MM.1S (cell line): ENCODE measurements at places on chromosomes 4 and X.

- DNase-seq, result peak; percentile 45
Measured at GRCh38 chrX:14039344-14039743, 9.7 kb upstream of the GEMIN8 start.

- no peak for DNase-seq
Measured at GRCh38 chrX:102712981-102713625, 855 bp downstream of the GPRASP2 start.

- no peak for DNase-seq
Measured at GRCh38 chrX:19775830-19776485, 111.4 kb downstream of the SH3KBP1 start.

DNA sequence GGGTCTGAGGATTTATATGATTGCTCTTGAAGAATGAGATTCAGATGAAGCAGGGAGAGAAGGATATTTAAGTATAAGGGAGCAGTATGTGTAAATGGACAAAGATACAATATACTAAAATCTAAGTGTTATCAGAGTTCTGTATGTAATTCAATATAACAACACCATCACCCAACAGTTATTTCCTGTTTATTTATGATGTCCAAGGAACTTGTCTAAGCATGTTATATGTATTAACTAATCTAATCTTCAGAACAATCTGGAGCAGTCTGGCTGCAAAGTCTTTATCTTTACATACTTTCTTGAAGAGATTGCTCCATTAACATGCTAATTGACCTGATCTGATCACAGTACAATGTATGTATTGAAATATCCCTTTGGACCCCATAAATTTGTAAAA lies 203.8 kb upstream of the WDFY3 start:
- no peak for DNase-seq

DNA sequence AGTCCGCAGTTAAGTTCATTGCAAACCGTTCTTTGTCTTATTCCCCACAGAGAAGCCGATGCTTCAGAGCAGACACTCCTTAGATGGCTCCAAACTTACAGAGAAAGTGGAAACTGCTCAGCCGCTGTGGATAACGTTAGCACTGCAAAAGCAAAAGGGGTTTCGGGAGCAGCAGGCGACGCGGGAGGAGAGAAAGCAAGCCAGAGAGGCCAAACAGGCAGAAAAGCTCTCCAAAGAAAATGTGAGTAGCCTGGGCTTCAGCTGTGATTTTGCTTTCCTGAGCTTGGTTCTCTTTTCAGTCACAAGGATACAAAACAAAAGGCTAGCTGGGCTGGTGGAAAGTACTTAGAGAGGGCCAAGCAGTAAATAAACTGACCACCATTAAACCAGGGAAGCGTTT lies 64.0 kb downstream of the AASDH start:
- no peak for DNase-seq

GRCh38 chr4:138835832-138836533 lies 179.6 kb upstream of the NOCT start:
- peak; percentile 8 for DNase-seq

DNA sequence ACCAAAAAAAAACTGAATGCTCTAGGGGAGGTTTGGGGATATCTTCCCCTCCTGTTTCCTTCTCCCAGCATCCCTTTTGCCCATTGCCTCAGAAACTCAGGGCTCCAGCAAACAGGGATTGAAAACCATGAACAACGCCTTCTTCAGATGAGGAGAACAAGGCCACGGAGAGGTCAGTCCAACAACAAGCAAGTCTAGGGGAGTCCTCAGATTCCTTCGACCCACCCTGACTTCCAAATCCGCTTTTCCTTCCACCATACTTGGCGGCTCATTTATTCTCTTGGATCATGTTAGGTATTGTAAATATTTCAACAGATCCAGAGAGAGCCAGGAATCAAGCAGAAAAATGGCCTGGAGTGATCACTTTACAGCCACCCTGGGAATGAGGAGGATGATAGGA lies 21.9 kb downstream of the REELD1 start:
- DNase-seq, result no peak

DNA sequence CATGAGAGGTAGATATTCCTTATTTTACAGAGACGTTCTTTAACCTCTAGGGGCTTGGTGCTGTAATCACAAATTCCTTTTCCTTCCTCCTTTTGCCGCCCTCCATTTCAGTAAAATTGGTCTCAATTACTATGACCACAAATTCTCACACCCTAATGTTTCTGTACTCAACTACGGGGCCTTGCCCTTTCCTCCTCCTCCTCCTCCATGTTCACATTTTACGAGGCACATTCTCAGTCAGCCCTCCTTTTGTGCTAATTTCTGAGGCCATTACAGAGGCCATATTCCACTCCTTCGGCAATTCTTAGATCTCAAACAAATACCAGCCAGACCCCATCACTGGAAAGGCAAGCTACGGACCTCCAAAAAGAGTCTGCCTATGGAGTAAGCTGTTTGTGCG lies 92.1 kb downstream of the SH3KBP1 start:
- DNase-seq, result no peak

DNA sequence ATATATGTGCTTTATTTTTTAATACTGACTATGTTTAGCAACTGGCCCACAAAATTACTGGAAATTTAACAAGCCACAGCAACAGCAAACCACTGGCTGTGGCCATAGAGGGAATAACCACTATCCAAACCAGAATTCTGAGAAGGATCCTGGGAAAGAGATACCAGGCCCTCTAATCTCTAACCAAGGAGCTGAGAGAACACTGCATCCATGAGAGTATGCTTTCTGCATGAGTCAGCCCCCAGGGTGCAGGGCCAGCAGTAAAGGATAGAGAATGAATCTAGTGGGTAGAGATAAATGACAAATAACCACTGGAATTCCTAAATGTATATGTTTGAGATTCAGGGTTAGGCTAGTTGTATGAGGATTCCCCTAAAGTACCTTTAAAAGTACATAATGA lies 221.8 kb downstream of the KIT start:
- no peak for DNase-seq

DNA sequence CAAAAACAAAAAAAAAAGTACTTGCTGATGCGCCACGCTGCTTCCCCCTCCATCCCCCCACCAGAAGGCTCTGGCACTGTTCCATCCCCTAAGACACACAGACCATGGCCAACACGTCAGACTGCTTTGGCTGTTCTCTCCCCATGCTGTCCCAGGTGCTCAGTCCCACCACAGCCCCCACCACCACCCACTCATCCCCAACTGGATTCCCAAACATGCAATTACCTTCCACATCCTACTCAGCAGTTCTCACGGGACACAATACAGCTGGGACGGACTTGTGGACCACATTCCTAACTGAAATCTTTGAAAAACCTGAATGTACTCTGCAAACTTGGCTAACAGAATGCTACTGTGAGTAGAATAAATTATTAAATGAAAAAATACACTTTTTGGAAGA lies 8.6 kb downstream of the FAT1 start:
- DNase-seq, result no peak

DNA sequence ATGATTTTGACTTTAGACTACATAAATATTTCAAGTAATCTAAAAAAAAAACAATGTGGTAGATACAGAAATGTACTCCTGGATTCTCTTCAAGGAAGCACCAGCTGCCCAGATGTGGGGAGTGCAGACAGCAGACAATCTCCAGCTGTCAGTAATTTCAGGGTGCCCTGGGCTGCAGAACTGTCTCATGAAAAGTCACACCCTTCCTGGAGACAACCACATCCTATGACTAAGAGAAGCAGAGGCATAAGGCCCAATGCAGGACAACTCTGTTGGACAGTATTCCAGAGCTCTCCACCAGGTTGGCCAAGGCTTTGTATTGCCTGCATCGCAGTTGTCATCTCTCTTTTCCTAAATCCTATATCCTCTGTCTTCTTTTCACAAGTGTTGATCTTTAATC lies 34.4 kb upstream of the BLTP1 start:
- DNase-seq, result no peak

- no peak for DNase-seq
Measured at GRCh38 chr4:121784975-121785374, 16.1 kb upstream of the EXOSC9 start.

GRCh38 chr4:153242839-153243324 lies 38.6 kb downstream of the TRIM2 start:
- no peak for DNase-seq

- no peak for DNase-seq
Measured at GRCh38 chrX:107551546-107551945, 76.8 kb upstream of the PRPS1 start.

GRCh38 chr4:61514991-61515390 lies 314.9 kb downstream of the ADGRL3 start:
- DNase-seq, result no peak

- DNase-seq, result no peak
Measured at GRCh38 chr4:83489711-83490326, 4.9 kb upstream of the ABRAXAS1 start.

DNA sequence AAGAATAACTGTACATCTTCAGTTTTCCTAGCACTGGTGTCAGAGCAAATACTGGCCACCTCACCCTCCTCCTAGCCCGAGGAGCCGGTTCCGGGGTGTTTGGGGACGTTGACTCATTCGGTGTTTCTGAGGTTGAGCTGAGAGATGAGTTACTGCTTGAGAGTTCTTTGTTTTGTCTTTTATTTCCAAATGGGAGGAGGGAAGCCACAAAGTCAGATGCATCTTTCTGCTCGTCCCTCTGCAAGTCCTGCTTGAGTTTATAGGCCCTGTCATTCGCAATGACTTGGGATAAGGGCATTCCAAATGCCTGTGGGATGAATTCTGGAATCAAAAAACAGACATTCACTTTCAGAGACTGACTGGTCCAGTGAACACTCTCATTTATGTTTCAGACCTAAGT lies 77.5 kb downstream of the HCCS start:
- DNase-seq, result no peak

- no peak for DNase-seq
Measured at GRCh38 chrX:155745792-155746191, 133.0 kb upstream of the TMLHE start.

DNA sequence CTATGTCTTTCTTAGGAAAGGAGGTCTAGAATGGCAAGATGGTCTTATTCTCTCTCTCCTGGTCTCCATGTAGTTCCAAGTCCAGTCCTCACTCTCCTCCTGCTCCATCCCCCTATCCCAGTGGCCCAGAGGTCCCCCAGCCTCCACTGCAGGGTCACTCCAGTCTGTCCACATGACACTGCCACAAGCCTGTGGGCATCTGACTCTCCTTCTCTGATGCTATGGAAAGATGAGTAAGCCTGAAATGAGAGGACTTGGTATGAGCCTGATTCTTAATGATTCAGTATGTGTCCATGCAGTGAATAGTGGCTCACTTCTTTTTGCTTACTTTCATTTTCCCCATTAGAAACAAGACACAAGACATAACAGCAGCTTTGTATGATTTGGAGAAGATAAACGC lies 516.8 kb upstream of the ADGRL3 start:
- no peak for DNase-seq

GRCh38 chr4:52431869-52432268 lies 227.2 kb downstream of the USP46 start:
- DNase-seq, result no peak

GRCh38 chr4:65658117-65658516 lies 12.2 kb downstream of the EPHA5 start:
- no peak for DNase-seq

DNA sequence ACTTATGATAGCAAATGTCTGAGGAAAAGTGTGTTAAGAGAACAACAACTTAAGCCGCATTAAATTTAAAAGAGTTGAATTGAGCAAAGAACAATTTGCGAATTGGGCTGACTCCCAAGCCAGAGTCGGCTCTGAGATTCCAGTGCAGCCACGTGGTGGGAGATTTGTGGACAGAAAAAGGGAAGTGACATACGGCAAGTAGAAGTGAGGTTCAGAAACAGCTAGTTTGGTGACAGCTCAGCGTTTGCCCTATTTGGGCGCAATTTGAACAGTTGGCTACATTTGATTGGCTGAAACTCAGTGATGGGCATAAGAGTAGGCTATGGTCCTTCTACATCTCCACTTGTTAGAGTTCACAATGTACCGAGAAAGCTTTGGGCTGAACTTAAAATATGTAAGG lies 124.0 kb downstream of the PRKX start:
- DNase-seq, result no peak

DNA sequence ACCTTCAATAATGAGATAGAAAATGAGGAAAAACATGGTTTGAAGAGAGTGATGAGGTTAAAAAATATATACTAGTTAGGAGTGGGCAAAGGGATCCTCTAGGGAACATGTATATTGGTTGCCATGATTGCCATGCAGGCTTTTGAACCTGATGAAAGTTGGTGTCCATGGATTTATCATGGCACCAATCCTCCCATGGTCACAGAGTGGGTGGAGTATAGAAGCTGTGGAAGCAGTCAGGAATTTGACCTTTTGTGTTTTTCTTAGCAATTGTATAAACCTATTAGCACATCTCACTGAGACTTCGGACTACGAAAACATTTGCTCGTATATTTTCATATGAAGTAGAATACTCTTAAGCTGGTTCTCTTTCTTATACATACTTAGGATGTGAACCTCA lies 30.9 kb upstream of the SYTL5 start:
- no peak for DNase-seq

DNA sequence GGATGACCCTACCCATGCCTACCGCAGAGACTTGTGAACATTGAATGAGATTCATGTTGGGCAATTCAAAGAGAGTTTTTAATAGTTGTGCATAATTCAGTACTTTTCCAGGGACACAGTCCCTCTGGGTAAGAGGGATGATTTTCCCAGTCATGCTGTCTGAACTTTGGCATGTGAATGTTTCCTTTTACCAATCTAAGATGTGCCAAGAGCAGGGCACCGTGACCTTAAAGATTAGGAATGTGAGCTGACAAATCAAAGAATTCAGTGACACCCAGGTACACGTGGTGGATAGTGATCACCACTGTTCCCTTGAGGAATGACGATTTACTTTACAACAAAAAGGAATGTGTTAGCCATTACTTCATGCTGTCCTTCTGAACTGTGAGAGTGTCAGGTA lies 515.6 kb downstream of the PPARGC1A start:
- no peak for DNase-seq

DNA sequence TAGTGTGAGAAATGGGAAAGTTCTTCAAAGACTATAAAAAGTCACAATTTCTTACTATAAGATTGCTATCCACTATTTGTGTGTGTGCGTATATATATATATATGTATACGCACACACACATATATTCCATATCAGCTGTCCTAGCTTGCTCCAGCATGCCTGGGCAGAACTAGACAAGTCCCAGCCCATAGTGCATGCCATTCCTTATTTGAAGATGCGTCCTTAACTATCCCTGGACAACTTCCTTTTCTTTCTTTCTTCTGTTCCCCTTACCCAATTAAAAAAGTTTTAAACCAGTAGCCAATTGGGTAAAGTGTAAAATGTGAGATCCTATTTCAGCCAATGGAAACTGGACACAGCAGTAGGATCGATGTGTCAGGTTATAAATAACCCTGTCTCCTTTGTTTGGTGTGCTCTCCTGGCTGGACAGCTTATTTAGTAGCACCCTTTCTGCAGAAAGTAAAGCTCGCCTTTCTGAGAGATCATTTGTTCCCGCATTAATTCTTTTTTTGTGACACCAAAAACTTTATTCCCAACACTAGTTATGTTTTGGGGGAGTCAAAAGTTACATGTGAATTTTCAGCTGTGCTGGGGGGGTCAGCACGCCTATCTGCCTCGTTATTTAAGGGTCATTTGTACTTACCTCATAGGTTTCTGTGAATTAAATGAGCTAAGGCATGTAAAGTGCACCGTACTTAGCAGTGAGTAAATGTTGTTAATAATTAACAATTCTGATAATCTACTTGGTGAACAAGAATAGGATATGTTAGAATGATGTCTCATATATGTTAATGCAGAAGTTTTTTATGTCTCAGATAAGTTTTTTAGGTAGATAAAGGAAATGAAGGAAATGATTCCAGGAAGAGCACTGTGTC lies 40.9 kb downstream of the KDM6A start:
- no peak for DNase-seq
